ENCODE measurements at places on chromosomes 13 and 19. TPM values are rescaled to one million over a fixed set of nuclear protein-coding genes. Genes with fewer than 3 reads are reported as not detected.

The KLK3 gene
- total RNA-seq: not detected

The KCNRG gene
- total RNA-seq: 4.9 TPM

The NKG7 gene
- total RNA-seq: not detected

The RFXAP gene
- total RNA-seq: 0.79 TPM

The MIA gene
- 0.79 TPM for total RNA-seq

The NLRP8 gene
- total RNA-seq: not detected

The OR7A5 gene
- total RNA-seq: 4.7 TPM

The ALG11 gene
- 20.4 TPM for total RNA-seq

The GGACT gene
- 8.2 TPM for total RNA-seq
